Right lobe of liver (tissue), 6 donors: ENCODE measurements at places on chromosomes 12 and 14. TPM values are rescaled to one million over a fixed set of nuclear protein-coding genes. Genes with fewer than 3 reads are reported as not detected.

- no peak for DNase-seq
These were observed 73.8 kb downstream of the DIO3 start for GRCh38 chr14:101634850-101635748.

DNA sequence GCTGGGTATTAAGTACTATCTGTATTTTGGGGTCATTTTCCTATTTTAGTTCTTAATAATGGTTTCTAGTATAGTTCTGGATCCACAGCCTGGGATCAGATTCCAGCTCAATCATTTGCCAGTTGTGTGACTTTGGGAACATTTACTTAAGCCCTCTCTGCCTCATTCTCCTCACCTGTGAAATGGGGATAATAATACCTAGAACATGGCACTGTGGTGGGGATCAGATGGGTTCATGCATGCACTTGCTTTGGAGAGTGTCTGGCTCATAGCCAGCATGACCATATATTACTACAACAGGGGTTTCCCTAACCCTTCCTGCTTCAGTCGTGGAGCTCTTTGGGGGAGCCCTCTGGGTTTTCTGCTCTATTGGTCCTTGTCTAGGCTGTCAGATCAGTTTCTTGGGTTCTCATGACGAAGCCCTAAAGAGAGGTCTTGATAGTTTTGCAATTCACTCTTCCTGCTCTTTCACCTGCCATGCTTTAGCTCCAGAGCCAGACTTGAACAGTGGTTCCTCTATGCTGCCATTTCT, 34.1 kb upstream of the SMOC1 start:
- DNase-seq: no peak

- DNase-seq: no peak
These were observed 5.7 kb downstream of the TPCN1 start for GRCh38 chr12:113226696-113227568.

DNA sequence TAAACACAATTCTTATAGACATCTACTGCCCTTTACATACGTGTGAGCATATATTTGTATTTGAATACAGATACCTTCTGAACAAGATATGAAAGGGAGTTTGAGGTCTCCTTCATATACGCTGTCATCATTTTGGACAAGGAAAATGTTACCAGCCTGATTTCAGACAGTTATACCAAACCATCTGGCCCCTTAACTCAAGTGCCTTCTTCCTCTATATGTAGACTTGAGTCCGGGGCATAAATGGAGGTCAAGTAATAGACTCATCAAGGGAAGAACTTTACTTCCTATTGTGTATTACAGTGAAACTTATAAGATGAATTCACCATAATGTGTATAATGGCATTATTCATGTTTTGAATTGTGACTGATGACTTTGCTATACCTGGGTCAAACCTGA, 52.2 kb downstream of the FAR2 start:
- DNase-seq: no peak

Gene ENDOU
- total RNA-seq: not detected

Gene DPPA3
- not detected for total RNA-seq

Gene WDR20
- 10.3 TPM for total RNA-seq

DNA sequence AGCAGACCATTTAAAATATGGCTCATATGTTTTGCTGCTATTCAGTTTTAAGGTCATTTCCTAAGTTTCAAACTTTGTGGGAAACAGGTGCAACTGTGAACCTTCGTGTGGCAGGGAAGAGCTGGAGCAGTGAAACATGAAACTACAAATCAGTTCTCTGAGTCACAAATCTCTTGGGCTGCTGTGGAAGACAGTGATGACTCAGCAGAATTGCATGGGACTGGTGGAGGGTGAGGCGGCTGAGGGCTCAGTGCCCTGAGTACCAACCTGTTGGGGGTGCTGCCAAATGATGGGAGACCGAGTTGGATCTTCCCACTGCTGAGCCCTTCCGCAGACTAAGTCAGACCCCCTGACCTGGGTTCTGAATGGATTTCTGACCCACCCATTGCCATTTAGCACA, 8.4 kb upstream of the CALM1 start:
- no peak for DNase-seq

DNA sequence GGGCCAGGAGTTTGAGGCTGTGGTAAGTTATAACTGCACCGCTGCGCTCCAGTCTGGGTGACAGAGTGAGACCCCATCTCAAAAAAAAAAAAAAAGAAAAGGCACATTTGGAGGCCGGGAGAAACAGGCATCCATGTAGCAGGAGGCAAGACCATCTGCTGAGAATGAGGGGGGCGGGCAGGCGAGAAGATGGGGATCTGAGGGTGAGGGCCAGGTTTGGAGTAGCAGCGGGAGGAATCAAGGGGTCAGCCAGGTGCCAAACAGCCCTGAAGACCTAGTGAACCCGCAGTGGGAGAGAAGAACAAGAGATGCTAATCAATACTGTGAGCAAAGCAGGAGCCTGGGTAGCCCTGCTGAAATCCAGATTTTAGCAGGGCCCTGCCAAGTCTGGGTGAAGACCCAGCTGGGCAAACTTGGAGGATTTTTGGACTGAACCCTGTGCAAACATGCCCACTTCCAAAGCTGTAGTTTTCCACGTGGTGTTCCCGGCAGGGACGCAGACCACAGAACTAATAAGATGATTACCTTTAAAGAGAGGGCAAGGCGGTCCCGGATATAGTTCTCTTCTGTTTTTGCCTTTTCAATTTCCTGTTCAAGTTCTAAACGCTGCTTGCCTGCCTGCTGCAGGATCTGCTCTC, 61.0 kb downstream of the NIN start:
- DNase-seq: no peak

- DNase-seq: no peak
These were observed 34.2 kb upstream of the PRMT8 start for GRCh38 chr12:3456809-3457208.

- DNase-seq: no peak
These were observed 234.8 kb upstream of the FKBP4 start for GRCh38 chr12:2559931-2560330.

- no peak for DNase-seq
These were observed 45.3 kb upstream of the RAP1B start for GRCh38 chr12:68565391-68565903.
